Dorsolateral prefrontal cortex (tissue), 122 donors: ENCODE measurements at places on chromosomes 5 and 9.

DNA sequence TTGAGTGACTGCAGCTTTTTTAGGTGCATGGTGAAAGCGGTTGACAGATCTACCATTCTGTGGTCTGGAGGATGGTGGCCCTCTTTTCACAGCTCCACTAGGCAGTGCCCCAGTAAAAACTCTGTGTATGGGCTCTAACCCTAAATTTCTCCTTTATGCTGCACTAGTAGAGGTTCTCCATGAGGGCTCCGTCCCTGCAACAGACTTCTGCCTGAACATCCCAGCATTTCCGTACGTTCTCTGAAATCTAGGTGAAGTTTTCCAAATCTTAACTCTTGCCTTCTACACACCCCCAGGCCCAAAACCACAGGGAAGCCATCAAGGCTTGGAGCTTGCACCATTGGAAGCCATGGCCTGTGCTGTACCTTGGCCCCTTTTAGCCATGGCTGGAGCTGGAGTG lies 1898.1 kb upstream of the NUDT12 start:
- no peak for DNase-seq

DNA sequence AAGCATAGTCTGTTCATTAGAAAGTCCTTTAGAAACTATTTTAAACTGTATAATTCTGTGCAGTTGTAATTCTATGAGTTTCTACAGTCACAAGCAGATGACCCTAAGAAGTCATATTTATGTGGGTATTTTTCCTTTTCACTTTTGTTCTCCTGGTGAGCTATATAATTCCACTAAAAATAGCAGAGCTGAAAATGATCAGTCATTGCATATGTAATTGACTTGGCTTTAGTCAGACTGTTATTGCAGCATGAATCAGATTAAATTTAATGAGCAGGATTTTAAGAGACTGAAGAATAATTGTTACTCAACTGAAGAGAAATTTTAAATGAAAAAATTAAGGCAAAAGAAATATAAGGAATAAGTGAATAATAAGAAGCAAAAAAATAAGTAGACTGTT lies 108.5 kb downstream of the MTREX start:
- DNase-seq, result no peak

DNA sequence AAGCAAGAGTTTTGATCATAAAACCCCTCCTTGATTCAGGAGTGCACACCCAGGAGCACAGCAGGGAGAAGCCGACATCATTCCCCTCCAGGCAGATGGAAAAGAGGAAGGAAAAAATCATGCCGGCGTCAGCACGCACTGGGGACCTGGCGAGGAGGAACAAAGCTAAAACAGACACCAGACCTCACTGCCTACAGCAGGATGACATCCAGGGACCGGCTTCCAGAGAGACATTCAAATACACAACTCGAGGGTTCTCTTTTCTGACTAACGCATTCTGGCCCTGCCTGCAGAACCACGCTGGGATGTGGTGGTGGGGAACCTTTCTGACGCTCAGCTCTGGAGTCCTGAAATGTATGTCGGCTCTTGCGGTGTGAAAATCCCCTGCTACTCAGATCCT lies 2.7 kb downstream of the UBAC1 start:
- DNase-seq, result no peak

DNA sequence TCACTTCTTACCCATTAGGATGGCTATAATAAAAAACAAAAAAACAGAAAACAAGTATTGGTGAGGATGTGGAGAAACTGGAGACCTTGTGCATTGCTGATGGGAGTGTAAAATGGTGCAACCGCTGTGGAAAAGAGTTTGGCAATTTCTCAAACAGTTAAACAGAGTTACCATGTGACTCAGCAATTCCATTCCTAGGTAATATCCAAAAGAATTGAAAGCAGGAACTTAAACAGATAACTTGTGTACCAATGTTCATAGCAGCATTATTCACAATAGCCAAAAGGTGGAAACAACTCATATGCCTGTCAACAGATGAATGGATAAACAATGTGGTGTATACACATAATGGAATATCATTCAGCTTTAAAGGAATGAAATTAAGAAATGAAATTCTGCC lies 28.9 kb downstream of the DCP2 start:
- no peak for DNase-seq

DNA sequence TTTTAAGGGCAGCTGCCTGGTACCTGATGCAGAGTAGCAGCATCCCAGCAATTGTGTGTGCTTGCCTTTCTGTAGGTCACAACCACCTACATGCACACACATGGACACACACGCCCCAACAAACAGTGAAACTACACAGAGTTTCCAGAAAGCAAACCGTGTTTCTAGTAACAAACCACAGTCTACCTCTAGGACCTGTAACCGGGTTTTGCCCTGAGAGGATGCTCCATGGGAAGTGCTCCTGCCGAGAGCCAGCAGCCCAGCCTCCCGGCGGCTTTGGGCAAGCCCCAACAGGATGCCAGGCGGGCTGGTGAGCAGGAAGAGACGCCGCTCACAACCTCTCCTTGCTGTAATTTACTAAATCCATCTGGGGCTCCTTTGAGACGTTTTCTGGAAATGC lies 4.1 kb upstream of the TCF7 start:
- DNase-seq, result no peak

- DNase-seq, result no peak
Observed at GRCh38 chr5:66367814-66368541, 223.9 kb downstream of the SREK1 start.

- no peak for DNase-seq
Observed at GRCh38 chr9:115211413-115212124, 93.6 kb upstream of the TNC start.

GRCh38 chr5:125798307-125798706 lies 624.9 kb upstream of the GRAMD2B start:
- no peak for DNase-seq

DNA sequence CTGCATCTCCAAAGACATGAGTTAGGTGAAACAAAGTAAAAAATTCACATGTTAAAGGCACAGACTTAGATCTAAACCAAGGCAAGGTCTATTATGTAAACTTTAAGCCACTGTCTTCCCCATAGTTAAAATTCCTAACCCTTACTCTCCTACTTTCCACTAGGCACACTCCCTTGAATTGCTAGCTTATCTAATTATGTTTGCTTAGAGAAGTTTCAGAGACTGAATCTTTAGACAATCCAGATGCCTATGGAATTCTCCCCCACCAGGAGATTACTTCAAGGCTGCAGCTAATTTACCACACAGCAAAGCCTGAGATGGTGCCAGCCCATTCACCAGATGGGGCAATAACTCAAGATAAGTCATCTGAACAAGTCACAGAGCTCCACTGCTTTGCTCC lies 803.1 kb upstream of the COX7C start:
- DNase-seq, result no peak

DNA sequence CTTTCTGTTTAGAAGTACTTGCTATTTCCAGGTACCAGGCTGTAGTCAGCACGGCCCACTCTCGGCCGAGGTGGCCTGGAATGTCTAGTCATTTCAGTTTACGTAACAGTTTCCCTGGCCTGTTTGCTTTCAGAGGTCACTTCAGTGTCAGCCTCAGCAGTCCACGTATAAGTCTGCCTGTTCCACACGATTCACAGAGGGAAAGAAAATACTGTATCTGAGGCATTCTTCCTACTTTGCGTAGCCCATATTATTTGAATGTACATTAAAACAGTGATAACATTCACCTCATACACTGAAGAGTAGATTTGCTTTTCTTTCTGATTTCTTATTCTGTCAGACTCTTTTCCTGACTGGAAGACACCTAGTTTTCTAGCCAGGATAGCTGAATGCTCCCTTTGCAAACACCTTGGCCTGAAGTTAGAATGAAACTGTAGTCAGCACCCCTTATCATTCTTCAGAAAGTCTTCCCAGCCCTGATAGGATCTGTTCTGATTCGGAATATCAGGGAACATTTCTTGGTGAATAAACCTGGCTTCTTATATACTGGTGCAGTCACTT lies 140.9 kb downstream of the AOPEP start:
- peak; percentile 64 for DNase-seq

DNA sequence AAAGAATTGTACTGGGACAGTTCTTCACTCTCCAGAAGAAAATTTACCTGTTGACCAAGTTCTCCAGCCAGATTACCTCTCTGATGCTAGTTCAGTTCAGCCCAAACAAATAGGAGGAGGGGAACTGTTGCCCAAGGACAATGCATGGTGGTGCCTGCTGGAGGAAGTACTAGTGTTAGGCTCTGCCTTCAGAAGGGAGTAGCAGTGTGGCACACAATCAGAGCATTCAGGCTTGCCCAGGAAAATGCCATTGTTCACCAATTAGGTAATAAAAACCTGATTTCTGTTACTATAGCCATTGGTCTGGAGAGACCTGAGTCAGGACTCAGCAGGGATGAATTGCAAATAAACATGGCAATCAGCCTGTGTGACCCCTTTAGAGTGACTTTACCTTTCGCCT lies 720.8 kb upstream of the ZNF608 start:
- no peak for DNase-seq

GRCh38 chr9:113503131-113503541 lies 39.6 kb downstream of the RGS3 start:
- DNase-seq, result no peak

- DNase-seq, result no peak
Observed at GRCh38 chr9:130155647-130156046, 16.6 kb upstream of the NCS1 start.

- DNase-seq, result no peak
Observed at GRCh38 chr5:72920690-72921502, 34.9 kb upstream of the FCHO2 start.

DNA sequence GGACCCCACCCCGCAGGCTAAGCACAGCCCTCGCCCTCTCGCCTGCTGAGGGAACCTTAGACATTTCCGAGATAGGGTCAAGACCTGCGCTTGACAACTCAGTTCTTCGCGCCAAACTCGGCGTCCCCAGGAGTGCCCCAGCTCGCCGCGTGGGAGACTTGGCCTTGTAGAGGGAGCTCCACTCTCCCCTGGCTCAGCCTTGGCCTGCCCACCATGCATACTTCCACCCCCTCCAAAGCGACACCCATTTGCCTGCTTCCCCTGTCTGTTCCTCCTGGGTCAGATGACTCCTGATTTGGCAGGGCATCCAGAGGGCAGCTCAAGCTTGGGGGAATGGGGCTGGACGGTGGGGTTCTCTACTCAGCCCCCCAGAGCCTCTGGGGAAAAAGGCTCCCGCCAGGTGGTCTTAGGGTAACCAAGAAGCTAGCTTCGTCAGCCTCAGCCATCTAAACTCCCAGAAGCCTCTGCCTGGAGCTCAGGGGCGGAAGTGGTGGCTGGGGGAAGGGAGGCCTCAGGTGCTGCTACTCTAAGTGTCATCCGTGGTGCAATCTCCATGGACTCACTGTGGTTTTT lies 560 bp downstream of the DOCK2 start:
- DNase-seq, result no peak

- DNase-seq, result no peak
Observed at GRCh38 chr9:3793971-3794383, 268.2 kb upstream of the RFX3 start.

- no peak for DNase-seq
Observed at GRCh38 chr5:167453246-167454030, 838.0 kb upstream of the WWC1 start.

- no peak for DNase-seq
Observed at GRCh38 chr9:34687276-34688030, 3.6 kb downstream of the CCL19 start.

GRCh38 chr9:77170991-77171699 lies 6.2 kb upstream of the VPS13A start:
- DNase-seq, result no peak

GRCh38 chr5:148957591-148958202 lies 105.2 kb downstream of the SH3TC2 start:
- no peak for DNase-seq
